ENCODE measurements at places on chromosomes 2 and 18.

DNA sequence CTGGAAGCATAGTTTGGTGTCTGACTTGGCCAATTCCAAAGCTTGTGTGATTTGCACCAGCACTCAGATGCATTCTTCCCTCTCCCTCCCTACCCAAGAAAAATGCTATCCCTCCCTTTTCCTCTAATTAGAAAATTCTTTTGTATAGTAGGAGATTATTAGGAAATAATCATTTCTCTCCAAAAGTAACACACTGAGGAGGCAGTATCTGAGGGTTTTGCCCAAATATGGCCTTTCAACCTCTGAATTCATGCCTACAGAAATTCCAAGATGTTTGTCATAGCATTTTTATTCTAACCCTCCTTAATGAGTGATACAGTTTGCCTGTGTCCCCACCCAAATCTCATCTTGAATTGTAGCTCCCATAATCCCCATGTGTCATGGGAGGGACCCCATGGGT is 5.0 kb upstream of the TMEM18 start:
- DNase-seq: no peak
- H3K4me3 ChIP-seq: no peak overlapping the region
- H3K4me1 ChIP-seq: peaks cover 7% of the 10 kb centered on the region
- H3K36me3 ChIP-seq: peaks cover 32% of the 10 kb centered on the region
- H3K27me3 ChIP-seq: no peaks in the 10 kb centered on the region
- H3K27ac ChIP-seq: no peak overlapping the region

DNA sequence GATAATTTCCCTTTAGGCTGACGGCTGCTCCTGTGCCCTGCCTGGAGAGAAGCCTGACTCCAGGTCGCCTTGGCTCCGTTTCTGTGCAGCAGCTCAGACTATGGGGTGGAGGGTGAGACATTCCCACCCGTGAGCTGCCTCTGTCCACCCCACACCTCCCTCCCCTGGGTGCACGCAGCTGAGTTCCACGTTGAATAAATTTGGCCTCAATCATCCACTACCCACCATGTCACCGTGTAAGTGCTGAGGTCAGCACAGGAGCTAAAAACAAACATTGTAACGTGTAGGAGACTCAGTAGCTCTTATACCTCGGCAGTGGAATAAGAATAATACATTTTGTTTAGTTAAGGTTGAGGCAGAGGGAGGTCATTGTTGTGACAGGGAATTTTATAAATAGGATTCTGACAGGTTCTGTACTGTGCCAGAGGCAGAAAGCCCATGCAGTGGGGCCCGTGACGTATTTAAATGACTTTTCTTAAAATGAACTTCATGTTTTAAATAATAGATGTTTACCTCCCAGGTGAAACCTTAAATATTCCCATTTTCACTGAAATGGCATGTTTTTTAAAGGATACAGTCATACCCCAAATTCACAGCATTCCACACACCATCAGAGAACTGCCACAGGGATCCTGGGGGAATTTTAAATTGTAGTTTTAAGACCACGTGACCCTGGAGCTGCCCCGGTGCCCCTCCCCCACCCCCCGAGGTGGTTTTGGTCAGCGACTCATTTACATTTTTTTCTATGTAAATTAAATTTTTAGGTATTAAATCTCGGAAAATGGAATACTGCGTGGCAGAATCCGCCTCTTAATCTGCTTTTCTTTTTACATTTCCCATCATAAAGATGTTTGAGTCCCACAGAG is 50.2 kb downstream of the NFATC1 start:
- H3K4me3 ChIP-seq: no peak overlapping the region
- H3K27ac ChIP-seq: no peak overlapping the region
- H3K36me3 ChIP-seq: no peaks in the 10 kb centered on the region
- DNase-seq: no peak
- H3K27me3 ChIP-seq: no peaks in the 10 kb centered on the region
- peaks cover 6% of the 10 kb centered on the region for H3K4me1 ChIP-seq

DNA sequence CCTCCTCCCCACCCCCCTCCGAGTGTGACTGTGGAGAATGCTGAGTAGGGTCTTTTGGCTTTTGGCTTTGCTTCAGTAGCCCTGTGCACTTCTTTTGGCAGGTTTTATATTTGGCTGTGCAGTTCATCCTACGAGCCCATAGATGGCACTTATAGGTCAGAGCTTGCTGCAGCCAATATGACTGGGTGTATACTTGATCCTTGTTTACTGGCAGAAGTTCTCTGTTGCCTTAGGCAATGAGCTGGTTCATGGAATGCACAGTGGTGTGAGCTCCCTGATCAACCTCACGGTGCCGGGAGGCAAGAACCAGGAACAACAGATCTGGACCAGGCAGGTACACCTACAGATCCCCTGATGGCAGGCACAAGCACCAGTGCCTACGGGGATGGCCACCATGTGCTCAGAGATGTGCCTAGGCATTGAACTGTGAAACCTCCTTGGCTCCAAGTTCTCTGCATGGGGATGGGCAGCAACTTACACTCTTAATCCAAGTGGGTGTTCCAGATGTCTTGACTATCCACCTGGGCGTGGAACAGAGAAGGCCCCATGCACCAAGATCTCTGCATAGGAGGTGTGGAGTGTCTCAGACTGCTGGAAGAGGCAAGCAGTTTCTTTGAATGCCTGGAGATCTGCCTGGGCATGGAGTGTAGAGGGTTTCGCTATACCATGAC is 190.4 kb downstream of the KIAA1328 start:
- H3K4me3 ChIP-seq: no peak overlapping the region
- H3K4me1 ChIP-seq: no peaks in the 10 kb centered on the region
- no peak for DNase-seq
- peaks cover 15% of the 10 kb centered on the region for H3K36me3 ChIP-seq
- no peak overlapping the region for H3K27ac ChIP-seq

DNA sequence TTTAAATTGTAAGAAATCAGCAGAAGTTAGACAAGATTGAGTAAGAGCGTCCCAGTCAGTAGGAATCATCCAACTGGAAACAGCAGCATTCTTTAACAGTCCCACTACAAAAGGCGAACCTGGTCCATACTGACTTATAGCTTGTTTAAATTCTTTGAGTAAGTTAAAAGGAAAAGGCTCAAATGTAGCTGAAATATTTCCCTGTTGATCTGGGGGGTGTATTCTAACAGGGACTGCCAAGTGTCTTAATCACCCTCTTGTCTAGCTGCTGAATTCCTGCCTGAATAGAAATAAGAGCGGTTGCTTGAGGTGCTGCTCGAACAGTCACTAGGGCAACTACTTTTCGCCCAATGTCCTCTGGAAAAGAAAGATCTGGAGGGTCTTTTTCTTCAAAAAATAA is 56.4 kb upstream of the FMNL2 start:
- no peak overlapping the region for H3K4me3 ChIP-seq
- no peaks in the 10 kb centered on the region for H3K4me1 ChIP-seq
- H3K36me3 ChIP-seq: peaks cover 1% of the 10 kb centered on the region
- no peak for DNase-seq
- H3K27ac ChIP-seq: no peak overlapping the region

- DNase-seq: no peak
- no peak overlapping the region for H3K27ac ChIP-seq
- no peaks in the 10 kb centered on the region for H3K4me1 ChIP-seq
- no peak overlapping the region for H3K4me3 ChIP-seq
Observed at GRCh38 chr18:7980656-7981055, 413.5 kb downstream of the PTPRM start.

DNA sequence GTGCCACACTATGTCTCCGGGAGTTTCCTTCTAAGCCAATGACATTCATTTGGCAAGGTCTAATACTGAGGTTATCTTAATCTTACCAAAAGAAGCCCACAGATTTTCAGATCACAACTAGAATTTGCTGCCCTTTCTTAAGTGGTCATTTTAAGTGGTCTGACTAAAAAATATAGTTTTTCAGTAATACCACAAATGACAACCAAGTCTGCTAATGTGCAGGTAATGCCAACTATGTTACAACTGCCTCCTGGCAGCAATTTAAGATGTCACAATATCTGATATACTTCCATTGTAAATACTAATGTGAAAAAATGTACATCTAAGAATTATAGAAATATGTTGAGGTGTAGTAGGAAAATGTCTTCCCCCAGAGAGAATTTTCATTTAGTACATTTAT is 49.3 kb downstream of the USP37 start:
- peaks cover 2% of the 10 kb centered on the region for H3K4me1 ChIP-seq
- no peak overlapping the region for H3K27ac ChIP-seq
- DNase-seq: no peak
- H3K36me3 ChIP-seq: peaks cover 34% of the 10 kb centered on the region
- H3K27me3 ChIP-seq: no peaks in the 10 kb centered on the region

DNA sequence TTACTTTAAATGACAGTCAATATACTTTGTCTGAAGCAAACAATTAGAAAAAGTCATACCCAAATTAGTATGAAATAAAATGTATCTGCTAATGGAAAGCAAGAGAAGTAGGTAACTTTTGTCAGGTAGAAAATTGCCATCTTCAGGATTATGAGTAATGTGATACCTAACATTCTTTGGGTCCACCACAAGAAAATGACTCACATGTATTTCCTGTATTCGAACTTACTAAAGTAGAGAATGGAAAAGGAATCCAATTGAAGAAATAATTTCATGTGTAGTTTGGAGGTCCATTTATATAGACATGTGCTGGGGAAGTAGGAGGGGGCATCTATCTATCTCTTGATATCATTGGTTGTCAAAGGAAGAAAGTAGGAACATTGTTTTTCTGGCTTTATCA is 636.2 kb upstream of the CHAC2 start:
- H3K27ac ChIP-seq: no peak overlapping the region

- H3K4me1 ChIP-seq: peaks cover 50% of the 10 kb centered on the region
- no peak for DNase-seq
- H3K4me3 ChIP-seq: no peak overlapping the region
- H3K27me3 ChIP-seq: no peaks in the 10 kb centered on the region
- H3K36me3 ChIP-seq: no peaks in the 10 kb centered on the region
- peak overlapping the region; percentile 76 for H3K27ac ChIP-seq
Observed at GRCh38 chr2:190791347-190791975, 89.2 kb upstream of the GLS start.

DNA sequence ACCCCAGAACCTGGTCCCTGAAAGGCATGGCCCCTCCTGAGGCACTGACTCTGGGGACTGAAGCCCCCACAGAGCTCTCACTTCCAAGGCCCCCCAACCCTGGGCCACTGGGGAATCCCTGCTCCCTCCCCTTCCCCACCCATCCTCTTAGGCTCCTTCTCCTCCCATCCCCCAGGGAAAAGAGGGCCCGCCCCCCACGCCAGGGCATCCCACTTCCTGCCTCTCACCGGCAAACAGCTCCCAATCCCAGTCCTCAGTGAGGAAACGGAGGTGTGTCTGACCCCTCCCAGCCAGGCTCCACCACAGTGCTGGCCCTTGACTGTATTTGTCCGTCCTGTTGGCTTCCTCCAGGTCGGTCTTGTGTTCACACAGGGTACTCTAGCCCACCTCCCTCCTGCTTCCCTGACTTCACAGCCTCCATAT is 35.0 kb upstream of the PTMA start:
- DNase-seq: no peak
- no peak overlapping the region for H3K4me3 ChIP-seq
- H3K4me1 ChIP-seq: peaks cover 12% of the 10 kb centered on the region
- H3K27me3 ChIP-seq: no peaks in the 10 kb centered on the region

- DNase-seq: no peak
- peaks cover 7% of the 10 kb centered on the region for H3K4me1 ChIP-seq
- no peak overlapping the region for H3K27ac ChIP-seq
- no peak overlapping the region for H3K4me3 ChIP-seq
Observed at GRCh38 chr2:97706112-97706511, 7.3 kb upstream of the ZAP70 start.

- no peak for DNase-seq
- H3K36me3 ChIP-seq: peaks cover 2% of the 10 kb centered on the region
- no peak overlapping the region for H3K27ac ChIP-seq
- no peaks in the 10 kb centered on the region for H3K27me3 ChIP-seq
- H3K4me1 ChIP-seq: no peaks in the 10 kb centered on the region
Observed at GRCh38 chr18:26630596-26630995, 82.2 kb upstream of the KCTD1 start.

GRCh38 chr2:152861349-152861942 is 143.0 kb downstream of the ARL6IP6 start:
- no peaks in the 10 kb centered on the region for H3K27me3 ChIP-seq
- no peak overlapping the region for H3K4me3 ChIP-seq
- H3K4me1 ChIP-seq: peaks cover 5% of the 10 kb centered on the region
- no peak for DNase-seq
- H3K27ac ChIP-seq: no peak overlapping the region

GRCh38 chr2:74052732-74053710 is 68.3 kb downstream of the TET3 start:
- H3K4me1 ChIP-seq: peaks cover 17% of the 10 kb centered on the region
- no peak overlapping the region for H3K4me3 ChIP-seq
- H3K27ac ChIP-seq: no peak overlapping the region

DNA sequence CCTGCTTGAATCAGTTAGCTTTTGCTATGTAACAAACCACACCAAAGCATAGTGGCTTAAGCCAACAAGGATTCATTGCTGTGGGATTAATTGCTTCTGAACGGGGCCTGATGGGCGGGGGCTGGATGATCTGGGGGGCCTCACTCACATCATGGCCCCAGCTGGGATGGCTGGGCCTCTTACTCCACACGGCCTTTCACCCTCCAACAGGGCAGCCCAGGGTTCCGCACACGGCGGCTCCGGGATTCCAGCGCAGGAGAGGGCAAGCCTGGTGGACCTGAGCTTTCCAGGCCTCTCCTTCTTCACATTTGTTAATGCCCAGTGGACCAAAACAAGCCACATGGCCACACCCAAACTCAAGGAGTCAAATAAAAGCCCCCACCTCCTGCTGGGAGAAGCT is 86.3 kb upstream of the PHLPP1 start:
- DNase-seq: no peak
- no peaks in the 10 kb centered on the region for H3K4me1 ChIP-seq
- H3K27me3 ChIP-seq: no peaks in the 10 kb centered on the region
- H3K27ac ChIP-seq: no peak overlapping the region
- H3K4me3 ChIP-seq: no peak overlapping the region

- H3K36me3 ChIP-seq: no peaks in the 10 kb centered on the region
- peaks cover 27% of the 10 kb centered on the region for H3K27me3 ChIP-seq
- H3K4me1 ChIP-seq: no peaks in the 10 kb centered on the region
- H3K27ac ChIP-seq: no peak overlapping the region
- no peak overlapping the region for H3K4me3 ChIP-seq
- DNase-seq: no peak
Observed at GRCh38 chr2:237299906-237300305, 114.1 kb downstream of the COL6A3 start.
